ENCODE measurements at places on chromosomes 5 and 9.

DNA sequence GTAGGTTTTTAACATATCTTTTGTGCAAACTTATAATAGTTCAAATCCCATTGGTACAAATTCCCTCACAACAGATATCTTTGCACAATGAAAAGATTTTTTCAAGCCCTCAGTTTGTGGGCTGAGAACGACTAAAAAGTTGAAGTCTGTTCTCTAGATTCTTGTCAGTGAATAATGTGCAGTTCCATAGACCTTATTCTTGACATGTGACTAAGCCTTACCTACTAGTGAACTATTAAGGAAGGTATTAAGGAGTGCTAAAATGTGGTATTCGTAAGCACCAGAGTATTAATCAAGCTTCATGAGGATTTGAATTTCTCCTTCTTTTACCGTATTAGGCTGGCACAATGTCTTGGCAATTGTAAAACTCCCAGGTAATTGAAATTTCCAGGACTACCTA lies 205.6 kb upstream of the DMRTA1 start:
- DNase-seq: no peak

DNA sequence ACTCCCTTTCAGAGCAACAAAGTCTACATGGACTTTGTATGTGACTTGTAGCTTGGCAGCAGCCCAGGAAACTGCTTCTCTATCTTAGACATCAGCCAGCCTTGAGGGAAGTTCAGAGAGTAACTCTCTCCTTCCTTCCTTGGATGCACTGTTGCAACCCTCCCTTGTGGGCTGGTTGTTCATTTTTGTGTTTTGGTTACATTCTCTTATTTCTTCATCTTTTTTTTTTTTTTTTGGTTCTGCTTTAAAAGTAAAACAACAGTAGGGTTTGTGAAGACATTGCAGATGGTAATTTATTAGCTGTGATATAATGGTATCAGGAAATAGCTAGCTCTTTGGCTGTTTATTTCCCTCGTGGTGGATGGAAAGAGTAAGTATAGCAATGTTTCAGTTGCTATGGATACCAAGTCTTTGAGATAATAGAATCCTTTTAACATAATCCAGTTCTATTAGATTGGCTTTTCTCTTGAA lies 97.9 kb upstream of the MAMDC2 start:
- no peak for DNase-seq

- no peak for DNase-seq
Observed at GRCh38 chr9:81371824-81372223, 317.5 kb downstream of the TLE1 start.

DNA sequence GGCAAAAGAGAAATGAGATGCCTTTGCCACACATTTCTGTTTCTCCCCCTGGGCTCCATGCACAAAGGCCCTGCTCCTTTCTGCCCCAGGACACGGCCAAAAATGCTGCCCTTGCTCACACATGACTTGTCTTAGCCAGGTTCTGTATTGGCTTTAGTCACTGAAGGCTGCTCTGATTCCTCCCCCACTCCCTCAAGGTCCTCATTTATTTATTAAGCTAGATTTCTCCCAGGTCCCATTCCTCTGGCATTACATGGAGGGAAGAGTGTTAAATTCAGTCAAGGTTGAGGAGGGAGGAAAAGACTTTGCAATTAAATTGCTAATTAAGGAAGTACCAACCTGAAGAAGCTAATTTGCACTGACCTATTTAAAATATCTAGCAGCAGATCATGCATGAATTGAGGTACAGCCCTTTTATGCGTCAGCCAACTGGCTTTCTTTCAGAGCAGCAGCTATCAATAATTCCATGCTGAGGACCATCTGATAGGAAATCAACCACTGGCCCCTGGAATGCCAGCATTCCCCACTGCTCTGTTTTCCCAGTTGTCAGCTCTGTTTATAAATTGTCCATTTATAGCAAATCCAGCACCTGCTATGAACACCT lies 81.2 kb upstream of the MAP3K1 start:
- DNase-seq: no peak

- peak; percentile 40 for DNase-seq
Observed at GRCh38 chr5:66597183-66597757, 1.1 kb downstream of the MAST4 start.

GRCh38 chr5:77892061-77893010 lies 116.2 kb upstream of the TBCA start:
- no peak for DNase-seq

DNA sequence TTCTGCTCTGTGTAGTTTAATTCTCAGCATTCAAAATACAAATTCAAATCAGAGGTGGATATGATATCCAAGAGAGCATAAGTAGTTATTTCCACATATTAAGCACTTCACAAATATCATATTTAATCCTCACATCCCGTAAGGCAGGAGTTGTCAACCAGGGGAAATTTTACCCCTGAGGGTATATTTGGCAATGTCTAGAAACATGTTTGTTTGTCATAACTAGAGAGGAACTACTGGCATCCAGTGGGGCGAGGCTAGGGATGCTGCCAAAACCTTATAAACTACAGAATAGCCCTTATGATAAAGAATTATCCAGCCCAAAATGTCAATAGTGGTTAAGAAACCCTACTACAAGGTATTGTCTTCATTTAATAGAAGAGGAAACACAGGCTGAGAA lies 619.4 kb downstream of the SLCO4C1 start:
- DNase-seq: no peak

DNA sequence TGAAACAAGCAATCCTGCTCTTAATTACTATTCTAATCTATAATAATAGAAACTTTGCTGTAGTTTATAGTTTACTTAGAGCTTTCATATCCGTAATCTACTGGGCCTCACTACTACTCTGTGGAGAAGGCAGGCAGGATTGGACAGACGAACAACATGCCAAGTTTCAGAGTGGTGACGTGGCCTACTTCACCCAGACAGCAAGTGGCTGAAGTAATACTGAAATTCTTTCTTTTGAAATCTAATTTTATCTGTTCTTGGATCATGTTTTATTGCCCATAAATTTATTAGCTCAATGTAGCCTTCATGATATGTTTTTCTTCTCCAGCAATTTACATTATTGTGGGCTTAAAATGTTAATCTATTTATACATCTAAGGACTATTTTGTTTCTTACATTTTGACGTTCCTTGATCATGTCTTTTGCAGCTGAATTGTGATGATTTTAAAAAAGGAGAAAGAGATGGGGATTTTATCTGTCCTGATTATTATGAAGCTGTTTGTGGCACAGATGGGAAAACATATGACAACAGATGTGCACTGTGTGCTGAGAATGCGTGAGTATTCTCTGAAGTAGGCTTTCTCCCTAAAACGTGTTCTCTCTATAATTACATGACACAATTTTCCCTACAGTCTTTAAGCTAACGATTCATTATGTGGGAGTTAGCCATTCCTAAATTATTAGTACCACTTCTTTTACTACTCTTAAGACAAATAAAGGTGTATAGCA lies 22.4 kb downstream of the SPINK5 start:
- no peak for DNase-seq

DNA sequence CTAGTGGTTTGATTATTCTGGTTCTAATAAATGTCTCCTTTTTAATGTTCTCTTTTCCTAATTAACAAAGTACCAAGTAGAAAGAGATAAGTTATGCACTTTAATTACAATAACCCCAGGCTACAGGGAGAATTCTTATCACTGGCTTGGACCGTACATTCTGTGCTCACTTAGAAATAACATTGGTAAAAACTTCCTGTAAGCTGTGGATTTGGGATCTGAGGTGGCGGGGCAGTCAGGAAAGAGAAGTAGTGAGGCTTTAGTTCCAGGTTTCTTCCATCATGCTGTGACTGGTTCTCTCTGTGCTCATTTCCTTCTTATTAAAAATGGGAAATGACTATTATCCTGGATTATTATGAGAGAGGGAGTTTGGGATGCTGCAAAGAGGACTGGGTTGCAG lies 142.0 kb downstream of the EGFLAM start:
- no peak for DNase-seq

GRCh38 chr5:30194595-30194994 lies 998.9 kb upstream of the CDH6 start:
- no peak for DNase-seq

DNA sequence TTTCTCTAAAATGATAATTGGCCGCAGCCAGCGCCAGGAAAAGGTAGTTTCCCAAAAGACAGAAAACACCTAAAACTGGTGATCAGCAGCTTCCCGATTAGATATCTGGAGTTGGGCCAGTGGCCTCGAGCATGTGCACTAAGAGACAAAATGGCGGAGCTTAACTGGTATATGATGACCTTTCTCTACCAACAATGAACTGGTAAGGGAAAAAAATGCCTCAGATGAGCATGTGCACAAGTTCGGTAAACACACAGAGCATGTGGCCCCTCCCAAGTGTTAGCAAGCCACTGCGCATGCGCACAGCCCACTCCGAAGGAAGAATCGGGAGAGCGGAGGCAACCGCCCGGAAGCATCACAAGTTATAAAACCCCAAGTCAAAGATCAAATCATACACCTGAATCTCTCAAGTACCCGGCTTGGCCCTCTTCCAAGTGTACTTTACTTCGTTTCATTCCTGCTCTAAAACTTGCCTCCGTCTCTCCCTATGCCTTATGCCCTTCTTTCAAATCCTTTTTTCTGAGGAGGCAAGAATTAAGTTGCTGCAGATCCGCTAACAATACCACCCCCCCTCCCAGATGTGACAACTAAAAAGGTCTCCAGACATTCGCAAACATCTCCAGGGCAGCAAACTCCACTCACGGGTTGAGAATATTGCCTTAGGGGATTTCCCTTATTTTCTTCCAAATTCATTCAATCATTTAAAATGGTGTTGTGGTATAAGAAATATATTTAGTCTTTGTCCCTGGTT lies 15.0 kb upstream of the PTBP3 start:
- DNase-seq: no peak

DNA sequence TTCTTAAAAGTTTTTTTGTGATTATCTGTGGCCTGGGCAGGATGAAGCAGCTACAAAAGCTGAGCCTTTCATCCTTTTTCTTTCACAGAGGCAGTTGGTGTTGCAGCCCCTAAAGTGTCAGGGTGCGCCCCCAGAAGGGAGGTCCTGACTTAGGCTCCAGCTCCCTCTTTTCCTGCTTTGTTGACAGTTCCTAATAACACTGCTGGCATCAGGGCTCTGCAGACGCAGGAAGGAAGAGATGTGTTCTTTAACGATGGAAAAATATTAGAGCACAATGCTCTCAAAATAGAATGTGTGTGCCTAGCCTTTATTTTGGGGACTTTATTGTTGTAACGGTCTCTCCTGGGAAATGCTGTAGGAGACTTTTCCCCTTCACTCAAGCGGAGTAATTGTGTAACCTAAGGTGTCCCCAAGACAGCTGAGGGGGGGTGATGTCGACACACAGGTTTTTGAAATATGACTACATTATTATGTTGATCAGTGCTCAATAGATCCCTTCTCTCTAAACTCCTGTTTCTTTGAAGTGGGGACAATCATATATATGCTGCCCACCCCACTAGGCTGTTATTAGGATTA lies 135.6 kb downstream of the SEMA6A start:
- DNase-seq: no peak

DNA sequence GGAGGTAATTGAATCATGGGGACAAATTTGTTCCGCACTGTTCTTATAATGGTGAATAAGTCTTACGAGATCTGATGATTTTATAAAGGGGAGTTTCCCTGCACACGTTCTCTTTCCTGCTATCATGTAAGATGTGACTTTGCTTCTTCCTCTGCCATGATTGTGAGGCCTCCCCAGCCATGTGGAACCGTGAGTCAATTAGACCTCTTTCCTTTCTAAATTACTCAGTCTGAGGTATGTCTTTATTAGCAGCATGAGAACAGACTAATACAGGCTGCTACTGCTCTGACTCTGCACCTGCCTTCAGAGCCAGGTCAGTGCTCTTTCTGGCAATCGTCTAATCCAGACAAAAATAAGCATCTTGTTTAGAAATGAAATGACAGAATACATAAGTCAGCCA lies 479.2 kb upstream of the TUSC1 start:
- peak; percentile 33 for DNase-seq

GRCh38 chr9:7006417-7006816 lies 248.6 kb downstream of the KDM4C start:
- DNase-seq: no peak

DNA sequence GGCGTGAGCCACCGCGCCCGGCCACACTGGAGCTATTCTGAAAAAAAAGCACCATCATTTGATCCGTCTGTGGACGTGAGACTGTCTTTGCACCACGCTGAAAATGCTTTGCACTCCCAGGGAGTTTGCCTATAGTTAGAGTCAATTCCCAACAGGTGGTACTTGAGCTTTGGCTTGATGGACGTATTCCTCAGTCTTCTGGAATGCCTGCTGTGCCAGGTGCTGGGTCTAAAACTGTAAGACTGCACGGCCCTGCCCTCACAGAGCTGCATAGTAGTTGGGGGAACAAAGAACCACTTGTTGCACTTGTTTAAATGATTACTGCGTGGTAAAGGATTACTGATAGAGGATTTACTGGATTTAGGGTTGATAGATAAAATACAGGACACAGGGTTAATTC lies 3.4 kb upstream of the CCNO start:
- DNase-seq: no peak

DNA sequence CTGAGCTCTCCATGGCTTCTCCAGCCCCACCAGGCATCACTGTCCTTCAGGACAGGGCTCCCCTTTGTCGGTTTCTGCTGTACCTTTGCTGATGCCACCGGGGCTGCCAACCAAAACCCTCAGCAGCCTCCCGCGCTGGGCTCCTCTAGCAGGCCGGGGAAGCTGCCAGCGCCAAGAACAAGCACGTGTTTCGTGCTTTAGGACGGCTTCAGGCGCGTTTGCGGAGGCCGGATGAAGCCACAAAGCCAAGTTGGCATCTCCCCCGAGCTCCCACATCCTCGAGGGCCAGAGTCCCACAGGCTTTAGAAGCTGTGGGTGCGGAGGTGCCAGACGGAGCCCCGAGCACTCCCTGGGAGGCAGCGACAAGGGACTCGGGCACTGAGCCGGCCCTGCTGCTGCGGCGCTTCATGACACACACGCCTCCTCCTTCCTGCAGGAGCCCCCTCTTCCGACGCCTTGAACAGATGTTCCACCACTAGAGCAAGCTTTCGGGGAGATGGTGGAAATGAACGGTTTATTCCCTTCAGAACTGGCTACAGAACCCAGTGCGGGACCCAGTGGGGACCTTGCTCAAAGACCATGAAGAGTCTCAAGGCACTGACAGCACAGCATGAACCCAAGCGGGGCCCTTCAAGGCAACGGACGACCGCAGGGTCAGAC lies 36.7 kb downstream of the SARDH start:
- no peak for DNase-seq

GRCh38 chr9:97307500-97308163 lies at the start of gene CCDC180:
Gene CCDC180 (plus strand): TSS chr9:97307659. CDS start chr9:97308064, 405 bp downstream.
- no peak for DNase-seq

- no peak for DNase-seq
Observed at GRCh38 chr5:13664377-13664776, 280.1 kb downstream of the DNAH5 start.

DNA sequence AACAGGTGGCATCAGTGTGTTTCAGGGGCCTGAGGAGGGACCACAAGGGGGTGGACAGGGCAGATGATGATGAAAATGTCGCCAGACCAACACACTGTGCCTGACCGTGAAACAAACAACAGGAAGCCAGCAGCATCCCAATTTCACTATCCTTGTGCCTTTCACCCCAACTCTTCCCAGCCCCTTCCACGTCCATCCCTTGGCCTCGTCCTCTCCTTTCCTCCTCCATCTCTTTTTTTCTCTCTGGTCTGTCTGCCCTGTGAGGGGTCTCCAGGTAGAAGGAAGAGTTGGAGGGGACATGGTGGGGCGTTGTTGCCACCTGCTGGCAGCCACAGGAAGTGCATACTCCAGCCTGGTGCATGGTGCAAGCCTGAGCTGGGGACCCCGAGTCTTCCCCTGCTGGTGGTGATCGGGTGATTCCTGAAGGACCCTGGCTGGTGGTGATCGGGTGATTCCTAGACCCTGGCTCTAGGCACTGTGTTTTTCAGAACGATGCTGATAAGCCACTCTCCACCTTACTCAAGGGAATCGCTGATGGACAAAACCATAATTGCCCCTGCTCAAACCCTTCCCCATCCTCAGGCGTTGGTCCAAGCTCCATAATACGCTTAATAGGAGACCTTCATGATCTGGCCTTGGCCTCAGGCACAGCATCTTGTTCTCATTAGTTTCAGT lies 21.7 kb upstream of the NSD1 start:
- DNase-seq: peak; percentile 82

Data from KBM-7 (cell line).